Activated CD4-positive, alpha-beta memory T cell treated with anti-CD3 and anti-CD28 coated beads for 36 hours (primary cell): ENCODE measurements at places on chromosomes 7 and 10. TPM values are rescaled to one million over a fixed set of nuclear protein-coding genes. Genes with fewer than 3 reads are reported as not detected.

DNA sequence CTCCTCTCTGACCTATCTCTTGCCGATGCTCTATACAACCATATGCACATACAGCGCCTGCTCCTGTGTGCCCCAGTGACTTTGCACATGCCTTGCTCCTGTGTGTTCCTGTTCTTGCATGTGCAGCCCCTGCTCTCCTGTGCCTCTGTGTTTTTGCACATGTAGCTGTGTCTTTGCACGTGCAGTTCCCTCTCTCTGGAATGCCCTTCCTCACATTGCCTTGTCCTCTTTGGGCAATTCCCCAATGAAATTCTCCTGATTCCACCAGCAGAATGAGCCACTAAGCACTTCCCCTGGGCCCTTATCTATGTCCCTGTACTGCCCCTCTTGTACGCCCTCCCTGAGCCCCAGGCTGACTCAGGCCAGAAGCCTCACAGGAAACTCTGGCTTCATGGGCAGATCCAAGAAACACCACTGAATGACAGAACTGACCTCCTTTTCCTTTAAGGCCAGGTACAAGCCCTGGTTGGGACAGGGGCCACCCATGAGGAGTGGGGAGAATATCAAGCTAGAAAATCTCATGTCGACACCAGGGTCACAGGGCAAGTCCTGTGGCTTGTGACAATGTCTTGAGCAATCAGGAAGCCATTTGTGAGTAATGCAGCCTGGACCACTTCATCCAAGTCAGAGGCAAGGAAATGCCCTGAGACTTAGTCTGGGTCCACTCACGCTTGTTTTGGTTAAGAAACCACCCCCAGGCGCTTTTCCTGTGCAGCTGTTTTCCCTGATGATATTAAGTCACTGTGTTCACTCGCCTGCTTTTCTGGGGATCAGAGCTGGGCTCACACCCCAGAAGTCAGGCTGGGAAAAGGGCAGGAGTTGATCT, 1.9 kb upstream of the ARHGAP22 start:
- no peak overlapping the region for H3K4me3 ChIP-seq
- DNase-seq, result no peak
- H3K27ac ChIP-seq, result no peak overlapping the region
- H3K36me3 ChIP-seq, result no peaks in the 10 kb centered on the region

- no peak for DNase-seq
- peaks cover 23% of the 10 kb centered on the region for H3K4me1 ChIP-seq
- H3K27me3 ChIP-seq, result no peaks in the 10 kb centered on the region
- no peak overlapping the region for H3K27ac ChIP-seq
- H3K36me3 ChIP-seq, result no peaks in the 10 kb centered on the region
- no peak overlapping the region for H3K4me3 ChIP-seq
Observed at GRCh38 chr7:70735313-70735712, 396.6 kb upstream of the GALNT17 start.

GRCh38 chr7:2913760-2914387, 69.8 kb upstream of the GNA12 start:
- H3K27ac ChIP-seq, result no peak overlapping the region
- no peak overlapping the region for H3K4me3 ChIP-seq
- H3K4me1 ChIP-seq, result no peaks in the 10 kb centered on the region
- H3K36me3 ChIP-seq, result peaks cover 35% of the 10 kb centered on the region

DNA sequence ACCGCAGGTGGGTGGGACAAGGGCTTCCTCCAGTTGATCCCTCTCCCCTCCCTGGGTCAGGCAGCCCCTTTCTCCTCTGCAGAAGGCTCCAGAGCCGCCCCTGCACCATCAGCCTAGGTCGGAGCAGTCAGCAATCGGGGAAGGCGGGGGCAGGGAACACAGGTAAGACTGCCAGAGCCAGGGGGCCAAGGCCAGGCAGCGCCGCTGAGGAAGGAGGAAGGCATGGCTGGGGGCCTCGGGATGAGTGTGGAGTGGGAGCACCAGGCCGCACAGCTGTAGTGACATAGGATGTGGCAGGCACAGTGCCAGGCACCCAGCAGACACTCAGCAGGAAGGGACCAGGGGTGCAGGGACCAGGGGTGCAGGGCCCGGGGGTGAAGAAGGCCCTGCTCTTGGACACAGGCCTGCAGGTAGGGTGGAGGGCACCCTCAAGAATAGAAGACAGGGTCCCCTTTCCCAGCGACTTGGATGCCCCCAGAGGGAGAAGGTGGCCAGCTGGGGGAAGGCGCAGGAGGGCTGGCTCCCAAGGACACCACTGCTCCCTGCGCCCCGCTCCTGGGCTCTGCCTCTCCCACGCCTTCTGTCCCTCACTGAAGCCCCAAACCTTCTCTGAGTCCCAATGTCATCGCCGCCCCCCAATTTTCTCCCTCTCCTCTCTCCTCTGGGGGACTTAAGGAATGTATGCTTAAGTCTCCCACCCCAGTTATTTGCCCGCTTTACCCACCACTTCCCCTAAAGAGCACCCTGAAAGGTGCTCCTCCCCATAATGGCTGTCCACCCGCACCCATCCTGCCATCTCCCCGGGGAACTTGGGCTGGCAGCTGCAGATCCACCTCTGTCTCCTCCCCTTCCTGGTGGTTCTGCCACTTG, 38.5 kb downstream of the CAMK2B start:
- no peak overlapping the region for H3K4me3 ChIP-seq
- H3K27ac ChIP-seq, result no peak overlapping the region
- peak; percentile 4 for DNase-seq
- H3K4me1 ChIP-seq, result no peaks in the 10 kb centered on the region
- H3K27me3 ChIP-seq, result peaks cover 14% of the 10 kb centered on the region
- no peaks in the 10 kb centered on the region for H3K36me3 ChIP-seq

GRCh38 chr7:120412139-120413050, 139.4 kb downstream of the KCND2 start:
- H3K27ac ChIP-seq, result no peak overlapping the region
- H3K4me3 ChIP-seq, result no peak overlapping the region
- no peak for DNase-seq

DNA sequence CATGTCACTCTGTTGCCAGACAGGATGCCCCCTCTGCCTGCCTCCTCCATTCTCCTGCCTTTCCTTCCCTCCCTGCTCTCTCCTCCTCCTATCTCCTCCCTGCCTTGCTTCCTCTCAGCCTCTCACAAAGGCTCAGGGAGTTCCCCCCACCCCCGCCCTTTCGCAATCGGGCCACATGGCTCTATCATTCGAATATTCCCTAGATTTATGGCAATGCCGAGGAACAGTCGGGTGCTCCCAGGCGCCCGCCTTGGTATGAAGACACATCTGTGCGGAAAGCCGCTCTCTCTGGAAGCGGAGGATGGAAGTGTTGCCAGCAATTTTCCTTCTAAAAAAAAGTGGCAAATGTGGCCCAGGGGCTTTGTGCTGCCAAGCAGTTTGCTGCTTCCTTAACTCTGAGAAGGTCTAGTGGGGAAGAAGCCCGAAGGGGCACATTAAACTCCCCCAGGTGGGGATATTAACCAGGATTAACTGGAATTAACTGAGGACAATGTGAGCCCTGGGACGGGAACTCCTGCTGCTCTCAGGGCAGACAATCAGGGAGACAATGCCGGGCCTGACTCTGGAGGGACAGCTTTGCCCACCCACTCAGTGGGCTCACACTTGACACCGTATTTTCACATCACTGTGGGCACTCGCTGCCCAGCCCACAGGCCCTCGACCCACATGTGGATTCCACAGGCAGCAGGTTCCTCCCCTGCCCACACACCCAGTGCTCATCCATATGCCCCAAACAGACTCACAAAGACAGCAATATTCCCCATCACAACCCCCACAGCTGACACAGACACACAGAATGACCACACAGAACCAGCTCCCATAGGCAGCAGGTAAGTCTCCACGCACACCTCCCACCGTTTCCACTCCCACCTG, 88.4 kb upstream of the SMNDC1 start:
- peaks cover 47% of the 10 kb centered on the region for H3K4me1 ChIP-seq
- peak overlapping the region; percentile 14 for H3K27ac ChIP-seq
- no peak overlapping the region for H3K4me3 ChIP-seq
- DNase-seq, result no peak
- H3K27me3 ChIP-seq, result no peaks in the 10 kb centered on the region

- no peak for DNase-seq
- H3K27me3 ChIP-seq, result no peaks in the 10 kb centered on the region
- H3K4me3 ChIP-seq, result no peak overlapping the region
- H3K36me3 ChIP-seq, result no peaks in the 10 kb centered on the region
- H3K4me1 ChIP-seq, result peaks cover 7% of the 10 kb centered on the region
- H3K27ac ChIP-seq, result no peak overlapping the region
Observed at GRCh38 chr7:28002638-28003037, 178.0 kb downstream of the JAZF1 start.

TCERG1L gene
- total RNA-seq, result not detected

DNA sequence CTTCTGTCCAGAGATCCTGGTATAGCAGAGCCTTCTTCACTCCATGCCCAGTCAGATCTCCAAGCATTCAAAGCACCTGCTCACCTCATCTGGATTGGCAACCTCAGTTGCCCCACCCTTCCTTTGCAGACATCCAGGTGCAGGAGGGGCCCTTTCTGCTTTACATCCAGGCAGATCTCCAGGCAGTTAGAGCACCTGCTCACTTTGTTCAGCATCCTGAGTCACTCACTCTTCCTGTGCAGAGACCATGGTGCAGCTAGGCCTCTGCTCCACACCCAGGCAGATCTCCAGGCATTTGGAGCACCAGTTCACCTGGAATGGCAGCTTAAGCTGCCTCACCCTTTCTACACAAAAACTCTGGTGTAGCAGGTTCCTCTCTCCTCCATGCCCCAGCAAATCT, 153.1 kb downstream of the CDK14 start:
- no peaks in the 10 kb centered on the region for H3K36me3 ChIP-seq
- no peaks in the 10 kb centered on the region for H3K4me1 ChIP-seq
- H3K27ac ChIP-seq, result no peak overlapping the region
- H3K27me3 ChIP-seq, result no peaks in the 10 kb centered on the region

DNA sequence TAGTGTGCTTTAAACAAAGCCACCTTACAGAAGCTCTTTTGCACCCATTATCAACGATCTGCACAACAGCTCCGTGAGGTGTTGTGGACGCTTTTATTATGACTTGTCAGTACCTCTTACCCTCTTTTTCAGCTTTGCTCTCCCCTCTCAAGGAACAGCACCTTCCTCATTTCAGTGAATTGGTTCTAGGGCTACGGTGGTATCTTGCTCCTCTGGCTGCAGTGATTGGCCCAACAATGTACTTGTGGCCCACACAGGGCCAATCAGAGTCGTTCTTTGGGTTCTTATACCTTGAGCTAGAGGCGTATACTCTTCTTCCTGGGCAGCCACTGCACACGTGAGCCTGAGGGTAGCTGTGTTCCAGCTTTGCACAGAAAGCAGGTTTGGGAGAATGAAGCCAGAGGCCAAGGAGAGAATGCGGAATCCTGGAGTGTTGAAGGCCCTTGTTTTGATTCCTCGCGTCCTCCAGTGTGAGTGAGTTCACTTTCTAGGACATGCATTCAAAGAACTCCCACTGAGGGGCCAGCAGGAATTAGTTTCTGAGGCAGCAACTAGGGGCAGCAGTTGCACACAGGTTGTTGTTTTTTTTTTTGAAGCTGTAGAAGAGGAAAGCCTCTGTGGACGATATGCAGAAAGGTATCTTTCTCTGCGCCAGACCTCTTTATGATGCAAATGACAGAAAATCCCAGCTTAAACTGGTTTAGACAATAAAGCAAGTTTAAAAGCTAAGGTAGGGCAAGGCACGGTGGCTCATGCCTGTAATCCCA, 49.8 kb upstream of the PDZD8 start:
- no peak overlapping the region for H3K27ac ChIP-seq
- H3K27me3 ChIP-seq, result peaks cover 2% of the 10 kb centered on the region
- no peaks in the 10 kb centered on the region for H3K4me1 ChIP-seq
- H3K4me3 ChIP-seq, result no peak overlapping the region

DNA sequence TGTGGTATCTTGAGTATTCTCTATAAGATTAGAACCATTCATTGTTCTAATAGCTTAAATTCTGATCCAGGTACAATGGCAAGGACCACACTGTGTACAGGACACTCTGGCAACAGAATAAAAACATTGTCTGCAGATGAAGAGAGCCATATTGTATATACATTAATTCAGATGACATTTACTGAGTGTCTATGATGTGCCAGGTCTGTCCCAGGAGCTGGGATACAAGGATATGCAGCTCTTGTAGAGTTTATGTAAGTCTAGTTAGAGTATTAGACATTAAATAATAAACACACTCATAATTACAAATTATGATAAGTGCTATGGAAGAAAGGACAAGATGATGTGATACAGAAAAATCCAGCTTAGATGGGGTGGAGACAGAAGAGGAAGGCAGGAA, 184.1 kb downstream of the HIBADH start:
- no peaks in the 10 kb centered on the region for H3K27me3 ChIP-seq
- H3K36me3 ChIP-seq, result no peaks in the 10 kb centered on the region
- H3K4me1 ChIP-seq, result no peaks in the 10 kb centered on the region
- no peak overlapping the region for H3K4me3 ChIP-seq
- H3K27ac ChIP-seq, result no peak overlapping the region

DNA sequence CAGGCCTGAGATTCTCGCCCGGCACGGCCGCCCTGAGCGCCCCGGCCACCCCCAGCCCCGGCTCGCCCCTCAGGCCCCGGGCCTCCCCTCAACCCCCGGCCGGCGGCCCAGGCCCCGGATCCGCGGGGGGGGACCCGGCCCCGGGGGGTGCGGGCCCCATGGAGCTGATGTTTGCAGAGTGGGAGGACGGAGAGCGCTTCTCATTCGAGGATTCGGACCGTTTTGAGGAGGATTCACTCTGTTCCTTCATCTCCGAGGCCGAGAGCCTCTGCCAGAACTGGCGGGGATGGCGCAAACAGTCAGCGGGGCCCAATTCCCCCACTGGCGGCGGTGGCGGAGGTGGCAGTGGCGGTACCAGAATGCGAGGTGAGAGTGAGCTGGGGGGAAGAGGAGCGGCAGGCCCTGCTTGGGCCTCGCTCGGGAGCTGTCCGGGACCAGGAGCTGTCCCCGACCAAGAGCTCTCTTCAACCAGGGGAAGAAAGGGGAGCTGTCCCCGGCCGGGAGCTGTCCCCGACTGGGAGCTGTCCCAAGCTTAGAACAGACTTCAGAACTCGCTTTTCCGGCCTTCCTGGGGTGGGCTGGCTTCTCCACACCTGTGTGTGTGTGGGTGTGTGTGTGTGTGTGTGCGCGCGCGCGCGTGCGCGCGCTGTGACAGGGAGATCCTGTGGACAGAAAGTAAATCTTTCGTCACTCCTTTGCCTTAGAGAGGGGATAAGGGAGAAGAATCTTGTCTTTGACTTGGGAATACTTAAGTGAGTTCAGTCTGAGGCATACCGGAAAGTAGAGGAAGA, 510 bp downstream of the ZSWIM8 start:
- peaks cover 12% of the 10 kb centered on the region for H3K36me3 ChIP-seq
- H3K27me3 ChIP-seq, result no peaks in the 10 kb centered on the region
- DNase-seq, result peak; percentile 63
- H3K4me3 ChIP-seq, result peak overlapping the region; percentile 98
- H3K27ac ChIP-seq, result peak overlapping the region; percentile 96
- H3K4me1 ChIP-seq, result peaks cover 35% of the 10 kb centered on the region
